ENCODE measurements at places on chromosomes 12 and 14.

- no peak for DNase-seq
These were observed 472.8 kb upstream of the PRICKLE1 start for GRCh38 chr12:43062201-43062895.

GRCh38 chr12:4312251-4312650 is 8.8 kb upstream of the TIGAR start:
- DNase-seq = no peak

DNA sequence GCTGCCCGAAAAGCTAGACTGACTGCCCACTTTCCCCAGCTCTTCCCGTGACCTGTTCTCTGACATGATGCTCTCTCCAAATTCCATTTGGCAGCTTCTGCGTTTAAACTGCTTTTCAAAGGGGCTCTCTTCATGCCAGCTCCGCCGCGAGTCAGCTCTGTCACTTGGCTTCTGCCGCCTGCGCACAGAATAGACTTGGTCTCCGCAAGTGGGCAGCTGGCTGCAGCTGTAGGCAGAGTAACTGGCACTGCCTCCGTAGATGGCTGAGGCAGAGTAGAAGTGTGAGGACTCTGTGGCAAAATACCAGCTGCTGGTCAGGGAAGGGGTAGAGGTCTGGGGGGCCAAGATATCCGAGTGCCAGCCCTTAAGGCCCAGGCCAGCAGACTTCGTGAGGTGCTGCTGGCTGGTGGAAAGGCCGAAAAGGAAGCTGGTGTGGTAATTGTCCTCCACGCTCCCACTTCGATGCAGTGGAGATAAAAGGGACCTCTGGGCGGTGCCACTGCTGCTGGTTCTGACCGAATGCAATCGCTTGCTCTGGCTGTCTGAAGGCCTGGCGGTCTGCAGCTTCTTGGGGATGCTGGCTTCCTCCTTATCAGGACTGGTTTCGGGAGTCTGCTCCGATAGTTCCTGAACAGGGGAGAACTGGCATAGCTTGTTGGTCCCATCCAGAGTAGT is 85.7 kb downstream of the DUSP16 start:
- DNase-seq = no peak

GRCh38 chr12:120640861-120641833 is 721 bp downstream of the CABP1 start:
- DNase-seq = no peak

DNA sequence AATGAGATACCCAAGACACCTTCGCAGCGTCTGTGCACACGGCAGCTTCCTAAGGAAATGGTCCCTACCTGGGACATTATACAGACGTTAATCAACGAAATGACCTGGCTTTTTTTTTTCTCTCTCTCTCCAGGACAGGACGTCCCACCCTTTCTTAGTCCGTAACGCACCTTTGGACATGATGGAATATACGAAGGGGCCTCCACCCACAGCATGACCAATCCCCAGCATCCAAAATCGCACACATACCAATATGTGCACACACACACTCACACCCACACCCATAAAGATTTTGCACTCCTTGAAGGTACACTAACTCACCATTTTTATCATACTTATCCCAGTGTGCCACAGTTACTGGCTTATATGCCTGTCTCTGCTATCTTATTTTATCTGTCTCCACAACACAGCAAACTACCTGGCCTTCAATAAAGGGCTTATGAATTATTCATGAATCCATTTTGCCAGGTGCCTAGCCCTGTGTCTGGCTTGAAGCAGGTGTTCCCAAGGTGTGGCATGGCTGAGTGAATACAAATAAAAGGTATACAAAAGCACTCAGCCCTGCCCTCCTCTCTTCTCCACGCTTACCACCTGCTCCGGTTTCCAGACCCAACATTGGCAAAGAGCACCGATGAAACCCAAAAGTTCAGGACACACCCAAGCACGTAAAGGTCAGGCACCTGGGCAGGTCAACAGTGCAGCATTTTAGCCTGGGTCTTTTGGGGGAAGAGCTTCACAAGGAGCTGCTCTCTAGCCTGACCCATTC is 2.2 kb downstream of the SCNN1A start:
- peak; percentile 95 for DNase-seq

DNA sequence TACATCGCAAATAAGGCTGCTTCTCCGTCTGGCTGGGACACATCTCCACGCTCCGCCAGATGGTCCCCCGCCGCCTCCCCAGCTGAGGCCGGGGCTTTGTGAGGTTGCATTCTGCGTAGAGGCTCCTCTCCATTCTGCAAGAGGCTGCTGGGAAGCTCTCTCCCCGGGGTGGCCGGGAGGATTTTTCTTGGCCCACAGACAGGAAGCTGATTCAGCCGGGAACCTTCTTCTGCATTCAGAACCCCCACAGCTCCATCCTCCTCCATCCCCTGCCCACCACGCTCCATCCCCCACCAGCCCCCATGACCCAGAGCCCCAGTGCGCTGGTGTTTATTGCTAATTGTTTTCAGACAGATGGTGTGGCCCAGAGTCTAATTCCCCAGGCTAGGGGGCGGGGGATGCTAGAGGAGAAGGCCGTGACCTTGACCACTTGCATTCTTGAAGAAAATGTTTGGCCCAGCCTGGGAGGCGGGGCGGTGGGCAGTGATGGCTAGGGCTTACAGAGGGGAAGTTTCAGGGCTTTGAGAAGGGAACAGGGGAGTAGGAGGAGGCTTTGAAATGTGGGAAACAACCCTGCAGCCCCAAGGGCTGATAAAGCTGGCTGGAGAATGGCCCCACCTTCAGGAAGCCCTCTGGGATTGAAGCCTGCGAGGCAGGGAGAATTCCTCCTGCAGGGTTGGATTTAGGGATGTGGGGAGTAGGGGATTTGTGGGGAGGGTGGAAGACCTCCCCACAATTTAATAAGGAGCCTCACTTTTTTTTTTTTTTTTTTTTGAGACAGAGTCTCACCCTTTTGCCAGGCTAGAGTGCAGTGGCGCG is 88.5 kb upstream of the NCOR2 start:
- DNase-seq = peak; percentile 57

DNA sequence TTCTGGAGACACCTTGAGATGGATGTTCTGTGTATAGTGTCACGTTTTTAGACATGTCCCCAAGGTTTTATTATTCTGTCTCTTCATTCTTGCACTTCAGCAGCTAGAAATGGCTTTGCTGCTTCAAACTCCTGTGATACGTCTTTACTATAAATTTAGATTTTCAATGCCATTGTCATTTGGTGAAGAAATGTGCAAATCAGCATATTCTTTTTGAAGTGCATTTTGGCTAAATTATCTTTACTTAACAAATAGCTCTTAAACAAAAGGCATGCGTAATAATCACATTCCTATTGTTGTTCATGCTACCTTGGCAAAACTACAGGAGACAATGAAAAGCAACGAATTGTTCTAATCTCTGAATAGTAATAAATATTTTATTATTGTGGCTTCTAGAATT is 502.9 kb upstream of the SYT1 start:
- no peak for DNase-seq

GRCh38 chr14:54891471-54892245 is 11.0 kb downstream of the GCH1 start:
- no peak for DNase-seq

DNA sequence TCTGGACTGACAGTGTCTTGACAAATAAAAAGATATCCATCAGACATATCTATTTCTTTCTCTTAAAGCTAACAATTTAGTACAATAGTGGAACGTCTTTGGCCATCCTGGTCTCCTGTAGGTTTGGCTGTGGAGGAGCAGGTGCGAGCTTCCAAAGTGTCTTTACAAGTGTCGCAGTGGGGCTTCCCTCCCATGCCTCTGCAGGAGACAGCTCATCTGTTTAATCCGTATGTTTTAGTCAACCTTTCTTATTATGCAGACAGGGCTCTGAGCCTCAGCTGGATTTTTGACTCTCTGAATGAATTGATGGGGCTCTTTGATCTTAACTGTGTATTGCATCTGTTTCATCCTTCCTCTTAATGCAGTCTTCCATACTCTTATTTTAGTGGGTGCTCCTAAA is 57.5 kb downstream of the RMST start:
- DNase-seq = no peak

DNA sequence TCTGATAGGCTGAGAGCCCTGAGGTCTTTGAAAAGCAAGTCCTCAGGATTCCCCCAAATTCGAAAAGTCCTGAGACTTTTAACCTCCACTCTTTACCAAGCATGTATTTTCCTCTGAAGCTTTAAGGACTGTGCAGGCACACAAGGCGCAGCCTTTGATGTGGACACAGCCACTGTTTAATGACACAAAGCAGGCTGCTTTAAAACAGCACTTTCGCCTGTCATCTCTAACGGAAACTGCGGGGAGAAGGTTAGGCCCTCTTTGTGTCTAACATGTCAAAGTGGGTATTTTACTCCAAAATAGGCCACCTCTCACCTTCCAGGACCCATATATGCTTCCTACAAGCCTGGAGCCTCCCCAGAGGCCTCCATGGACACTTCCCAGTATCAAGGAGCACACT is 159.2 kb downstream of the GCH1 start:
- DNase-seq = no peak

GRCh38 chr14:20415782-20416206 is 2.5 kb upstream of the TEP1 start:
- DNase-seq = peak; percentile 35

DNA sequence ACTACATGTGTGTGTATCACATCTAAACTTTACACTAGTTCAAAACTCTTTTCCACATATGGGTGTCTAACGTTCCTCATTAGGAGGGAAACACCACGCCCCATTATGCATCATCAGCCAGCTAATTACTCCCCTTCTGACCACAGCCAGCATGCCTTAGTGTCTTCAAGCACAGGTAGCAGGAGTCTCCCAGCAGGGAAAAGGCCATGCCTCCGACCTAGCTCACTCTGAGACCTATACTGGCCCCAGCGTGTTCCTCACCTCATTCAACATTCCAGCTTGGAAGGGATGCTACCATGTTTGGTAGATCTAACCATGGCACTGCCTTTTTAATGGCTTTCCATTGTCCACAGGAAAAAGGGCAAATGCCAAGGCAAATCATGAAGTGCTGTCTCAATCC is 66.1 kb upstream of the PRB2 start:
- DNase-seq = no peak

Data from DMS153 (cell line).